ENCODE measurements at places on chromosomes 11 and 22. TPM values are rescaled to one million over a fixed set of nuclear protein-coding genes. Genes with fewer than 3 reads are reported as not detected.

GRCh38 chr11:97419729-97420128, 1029.9 kb downstream of the JRKL start:
- no peak for DNase-seq

The OR5M3 gene
- total RNA-seq, result not detected

DNA sequence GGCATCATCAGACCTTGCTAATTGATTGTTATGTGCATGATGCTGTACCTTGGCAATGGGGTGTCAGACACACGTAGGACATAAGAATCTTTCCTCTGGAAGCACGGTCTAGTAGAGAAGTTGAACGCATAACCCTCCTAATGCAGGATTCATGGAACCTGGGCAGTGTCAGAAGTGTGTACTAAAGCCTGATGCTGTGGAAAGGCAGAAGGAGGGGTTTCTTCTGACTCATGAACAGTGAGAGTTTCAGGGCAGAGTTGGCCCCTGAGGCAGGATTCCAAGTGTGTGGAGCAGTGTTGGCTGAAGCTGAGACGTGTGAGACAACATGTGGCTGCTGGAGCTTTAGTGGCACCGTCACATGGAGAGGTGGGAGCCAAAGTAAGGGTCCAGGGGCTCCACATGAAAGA, 3.5 kb downstream of the PANX1 start:
- no peak for DNase-seq

DNA sequence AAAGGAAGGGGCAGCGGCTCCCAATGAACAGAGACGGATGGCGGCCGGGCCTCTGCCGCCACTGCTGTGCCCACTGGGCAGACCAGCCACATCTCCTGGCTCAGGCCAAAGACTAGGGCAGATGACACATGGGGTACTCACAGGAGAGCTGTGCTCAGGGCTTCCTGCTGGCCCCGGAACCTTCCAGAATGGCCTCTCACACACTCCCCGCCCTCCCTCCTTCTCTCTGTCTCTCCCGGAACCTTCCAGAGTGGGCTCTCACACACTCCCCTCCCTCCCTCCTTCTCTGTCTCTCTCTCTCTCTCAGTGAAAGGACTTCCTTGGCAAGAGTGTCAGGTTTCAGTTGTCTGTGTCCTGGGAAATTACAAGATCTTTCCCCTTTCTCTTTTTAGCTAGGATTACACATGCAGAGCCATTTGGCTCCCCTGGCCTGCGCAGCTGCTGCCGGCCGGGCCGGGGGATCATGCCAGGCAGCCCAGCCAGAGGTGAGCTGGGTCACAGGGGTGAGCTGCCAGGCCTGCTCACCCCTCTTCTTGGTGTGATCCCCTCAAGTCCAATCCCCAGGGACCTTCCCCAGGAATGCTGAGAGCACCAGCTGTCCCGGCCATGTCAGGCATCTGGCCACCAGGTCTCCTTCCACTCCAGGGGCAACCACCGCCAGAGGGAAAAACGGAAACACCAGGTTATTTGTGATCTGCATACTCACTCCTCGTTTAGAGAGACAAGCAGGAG, 45.3 kb upstream of the ADA2 start:
- no peak for DNase-seq

The GRM5 gene
- total RNA-seq, result not detected

DNA sequence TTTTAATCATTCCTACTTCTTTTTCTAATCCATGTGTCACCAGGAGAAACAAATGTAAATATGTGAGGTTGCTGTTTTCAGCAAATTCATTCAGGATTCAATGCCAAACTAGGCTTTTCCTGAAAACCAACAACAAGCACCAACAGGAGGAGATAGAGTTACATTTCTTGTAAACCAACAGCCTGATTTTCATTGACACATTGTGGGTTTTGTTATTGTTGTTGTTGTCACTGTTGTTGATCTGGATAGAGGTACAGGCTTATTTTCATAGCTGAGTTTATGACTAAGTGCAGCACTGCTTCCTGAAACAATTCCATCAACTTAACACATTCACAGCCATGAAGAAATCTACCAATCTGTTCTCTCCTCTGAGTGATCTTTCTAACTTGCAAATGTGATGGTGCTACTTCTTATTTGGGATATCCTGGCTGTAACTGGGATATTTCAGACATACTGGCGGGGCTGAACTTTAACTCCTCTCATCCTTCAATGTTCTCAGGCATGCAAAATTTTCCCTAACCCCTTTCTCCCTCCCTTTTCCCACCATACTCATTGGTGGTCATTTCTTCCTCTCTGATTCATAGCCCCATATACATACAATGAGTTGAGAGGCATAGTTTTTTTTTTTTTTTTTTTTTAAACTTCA, 65.5 kb downstream of the ME3 start:
- no peak for DNase-seq
